ENCODE measurements at places on chromosomes 1 and 21.

DNA sequence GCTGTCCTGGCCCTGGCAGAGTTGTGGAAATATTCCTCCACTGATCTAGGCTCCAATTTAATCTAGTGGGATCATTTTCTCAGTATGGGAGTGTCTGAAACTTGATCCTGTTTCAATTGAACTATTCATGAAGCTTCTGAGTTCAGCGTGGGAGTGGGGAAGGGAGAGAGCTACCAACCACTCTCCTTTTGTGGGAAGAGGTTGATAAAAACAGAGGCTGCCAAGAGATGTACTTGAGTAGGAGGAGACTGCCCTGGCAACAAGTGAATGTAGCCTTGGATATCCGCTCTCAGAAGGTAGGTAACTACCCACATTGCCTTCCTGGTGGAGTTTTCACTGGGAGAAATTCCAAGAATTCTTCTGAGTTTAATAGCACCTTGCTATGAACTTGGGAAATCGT is at the start of gene CTXND2:
TSS of gene CTXND2 (plus strand) at position 119 of the 400 bp plus-strand sequence. CDS start 25,179 bp downstream, outside the sequence.
- no peak for DNase-seq

GRCh38 chr1:9300573-9300972 is 7.9 kb downstream of the SPSB1 start:
- DNase-seq = no peak

- no peak for DNase-seq
These were observed 8.0 kb upstream of the BRWD1 start for GRCh38 chr21:39321424-39321823.

- DNase-seq = no peak
These were observed 3.2 kb downstream of the FCRL2 start for GRCh38 chr1:157773493-157774350.

- DNase-seq = no peak
These were observed 240.0 kb upstream of the CAMK1G start for GRCh38 chr1:209343511-209343910.

GRCh38 chr1:197778366-197778945 is 3.2 kb upstream of the DENND1B start:
- DNase-seq = no peak

DNA sequence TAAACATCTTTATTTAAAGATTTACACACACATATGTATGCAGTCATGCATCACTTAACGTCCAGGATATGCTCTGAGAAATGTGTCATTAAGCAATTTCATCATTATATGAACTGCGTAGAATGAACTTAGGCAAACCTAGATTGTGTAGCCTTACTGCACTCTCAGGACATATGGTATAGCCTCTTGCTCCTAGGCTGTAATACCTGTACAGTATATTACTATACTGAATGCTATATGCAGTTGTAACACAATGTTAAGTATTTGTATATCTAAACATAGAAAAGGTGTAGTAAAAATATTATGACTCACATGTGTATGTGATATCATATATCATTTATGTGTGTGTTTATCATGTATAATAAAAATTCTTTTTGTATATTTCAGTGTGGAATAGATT is 73.2 kb upstream of the QSOX1 start:
- no peak for DNase-seq

DNA sequence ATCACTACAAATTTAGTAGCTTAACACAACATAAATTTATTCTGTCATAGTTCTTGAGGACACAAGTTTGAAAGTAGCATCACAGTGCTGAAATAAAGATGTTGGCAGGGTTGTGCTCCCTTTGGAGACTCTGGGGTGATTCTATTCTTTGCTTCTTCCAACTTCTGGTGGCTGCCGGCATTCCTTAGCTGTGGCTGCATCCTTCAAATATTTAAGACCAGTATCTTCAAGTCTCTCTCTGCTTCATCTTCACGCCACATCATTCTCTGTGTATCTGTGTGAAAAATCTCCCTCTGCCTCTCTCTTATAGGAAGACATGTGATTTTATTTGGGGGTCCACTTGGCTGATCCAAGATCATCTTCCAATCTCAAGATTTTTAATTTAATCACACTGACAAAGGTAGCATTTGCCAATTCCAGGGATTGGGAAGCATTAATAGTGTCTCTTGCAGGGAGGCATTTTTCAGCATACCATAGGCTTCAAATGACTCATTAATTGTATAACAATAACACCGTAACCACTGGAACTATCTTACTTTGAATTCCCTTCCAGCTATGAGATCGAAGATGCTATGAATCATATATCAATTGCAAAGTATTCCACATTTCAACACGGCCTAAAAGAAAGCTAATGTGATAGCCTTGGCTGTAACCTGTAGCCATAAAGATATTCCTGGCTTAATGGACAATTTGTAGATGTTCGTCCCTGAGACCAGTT is 74.6 kb downstream of the DPT start:
- no peak for DNase-seq

DNA sequence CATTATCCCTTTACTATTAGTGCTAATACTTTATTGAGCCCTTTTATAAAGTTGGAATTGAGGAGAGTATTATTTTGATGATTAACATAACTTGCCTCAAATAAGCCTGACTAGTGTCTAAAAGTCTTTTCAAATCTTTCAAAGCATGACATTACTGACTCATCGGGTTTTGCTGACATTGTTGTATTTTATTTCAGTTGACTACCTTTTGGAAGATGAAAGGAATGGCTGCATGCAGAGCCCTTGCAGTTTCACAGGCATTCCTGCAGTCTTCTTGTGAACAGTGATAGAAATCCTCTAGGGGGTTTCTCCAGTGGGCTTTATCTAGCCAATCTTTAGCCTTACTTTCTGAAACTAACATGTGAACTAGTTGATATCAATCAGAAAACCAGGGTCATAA is 43.0 kb upstream of the TMEM61 start:
- no peak for DNase-seq

DNA sequence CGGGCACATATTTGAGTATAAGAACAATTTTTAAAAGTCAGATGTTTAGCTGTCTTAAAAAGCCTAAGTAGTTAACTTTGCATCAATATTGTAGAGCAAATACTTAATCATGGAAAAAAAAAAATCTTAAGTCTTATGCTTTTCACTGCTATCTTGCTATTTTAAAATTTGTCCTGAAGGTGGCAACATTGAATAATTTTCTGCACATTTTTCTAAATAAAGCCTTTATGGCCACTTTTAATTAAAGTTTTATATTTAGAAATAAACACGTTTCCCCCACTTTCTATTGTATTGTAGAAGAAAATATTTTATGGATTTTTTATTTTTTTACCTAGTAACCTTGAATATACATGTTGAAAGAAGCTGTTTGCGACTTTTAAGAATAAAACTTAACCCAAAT is 198.8 kb downstream of the AMY1C start:
- no peak for DNase-seq

DNA sequence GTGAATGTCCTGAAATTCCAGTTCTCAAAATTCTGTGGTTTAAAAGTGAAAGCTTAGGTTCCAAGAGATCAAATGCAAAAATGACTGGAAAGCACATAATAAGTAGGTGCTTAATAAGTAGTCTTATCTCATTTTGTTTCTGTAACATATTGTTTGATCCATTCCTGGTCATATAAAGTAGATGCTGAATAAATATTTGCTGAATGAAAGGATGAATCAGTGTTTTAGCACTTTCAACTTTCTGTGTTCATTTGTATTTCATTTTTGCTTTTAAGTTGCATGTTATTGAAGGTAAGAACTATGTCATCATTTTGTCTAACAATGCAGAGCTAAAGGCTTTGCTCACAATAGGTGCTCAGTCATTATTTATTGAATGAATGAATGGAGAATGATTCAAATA is 6.3 kb downstream of the MAST2 start:
- no peak for DNase-seq

DNA sequence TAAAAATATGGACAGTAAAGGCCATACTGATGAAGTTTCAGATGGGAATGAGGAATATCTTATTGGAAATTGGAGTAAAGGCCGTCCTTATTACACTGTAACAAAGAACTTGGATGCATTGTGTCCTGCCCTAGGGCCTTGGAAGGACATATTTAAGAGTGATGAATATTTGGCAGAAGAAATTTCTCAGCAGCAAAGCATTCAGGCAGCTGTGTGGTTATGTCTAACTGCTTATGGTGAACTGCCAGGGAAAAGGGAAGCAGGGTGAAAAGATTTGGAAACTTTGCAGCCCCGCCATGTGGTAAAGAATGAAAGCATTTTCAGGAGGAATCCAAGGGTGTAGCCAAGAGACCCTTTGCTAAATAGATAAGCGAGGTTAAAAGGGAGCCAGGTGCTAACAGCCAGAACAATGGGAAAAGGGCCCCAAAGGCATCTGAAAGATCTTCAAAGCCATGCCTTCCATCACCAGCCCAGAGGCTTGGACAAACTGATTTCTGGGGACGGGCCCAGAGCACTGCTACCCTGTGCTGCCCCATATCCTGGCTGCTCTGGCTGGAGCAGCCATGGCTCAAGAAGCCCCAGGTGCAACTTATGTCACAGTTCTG is 200.0 kb downstream of the PTPRU start:
- DNase-seq = no peak

DNA sequence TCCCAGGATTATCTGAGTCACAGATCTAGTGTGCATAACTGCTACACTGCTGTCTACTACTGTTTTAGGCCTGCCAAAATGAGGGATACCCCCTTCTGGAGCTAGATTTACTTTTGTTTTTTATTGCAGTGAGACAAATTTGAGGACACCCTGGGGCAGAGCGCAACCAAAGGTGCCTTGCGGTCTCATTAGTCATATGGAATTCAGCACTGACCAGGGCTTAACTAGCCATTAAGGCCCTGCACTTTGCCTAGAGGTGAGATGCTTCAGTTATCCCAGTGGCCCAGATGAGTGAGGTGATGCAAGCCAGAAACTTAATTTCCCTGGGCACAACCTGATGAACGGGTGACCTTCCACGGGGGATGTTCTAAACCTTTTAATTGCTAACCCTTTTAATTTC is 998 bp upstream of the SPAG17 start:
- DNase-seq = no peak

DNA sequence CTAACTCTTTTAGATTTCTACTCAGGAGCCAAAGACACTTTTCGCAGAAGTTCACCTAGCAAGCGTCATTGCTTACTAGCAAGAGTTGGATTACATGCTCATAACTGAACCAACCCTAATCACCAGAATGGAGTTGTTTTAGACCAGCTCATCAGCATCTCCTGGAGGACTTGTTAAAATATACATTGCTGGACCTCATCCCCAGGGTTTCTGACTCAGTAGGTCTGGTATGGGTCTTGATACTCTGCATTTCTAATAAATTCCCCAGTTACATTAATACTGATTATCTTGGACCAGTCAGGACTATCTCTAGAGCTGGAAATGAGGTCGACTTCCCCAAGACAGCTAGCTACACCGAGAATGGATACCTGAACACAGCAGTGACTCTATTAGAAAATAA is 9.7 kb upstream of the PRDX6 start:
- no peak for DNase-seq

- DNase-seq = no peak
These were observed 385.6 kb downstream of the HLX start for GRCh38 chr1:221264848-221265247.

GRCh38 chr1:46806196-46807020 is 7.6 kb downstream of the CYP4B1 start:
- no peak for DNase-seq

DNA sequence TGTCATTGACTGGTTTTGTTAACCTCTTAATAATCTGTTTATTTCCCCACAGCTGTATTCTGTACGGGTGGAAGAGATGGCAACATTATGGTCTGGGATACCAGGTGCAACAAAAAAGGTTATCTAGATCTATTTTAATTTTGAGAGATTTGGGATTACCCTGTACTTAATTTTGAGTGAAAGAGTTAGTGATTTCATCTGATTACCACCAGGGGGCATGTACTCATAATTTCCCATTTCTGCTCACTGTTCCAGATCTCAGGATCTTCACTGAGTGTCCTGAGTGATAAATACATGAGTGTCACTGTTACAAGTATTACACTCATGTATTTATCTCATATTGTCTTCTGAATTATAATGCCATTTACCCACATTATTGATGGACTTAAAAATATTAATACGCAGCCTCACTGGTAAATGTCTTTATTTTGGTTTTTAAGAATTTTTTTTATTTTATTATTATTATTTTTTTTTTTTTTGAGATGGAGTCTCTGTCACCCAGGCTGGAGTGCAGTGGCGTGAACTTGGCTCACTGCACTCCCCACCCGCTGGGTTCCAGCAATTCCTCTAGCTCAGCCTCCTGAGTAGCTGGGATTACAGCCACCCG is 27.4 kb downstream of the DTL start:
- no peak for DNase-seq

DNA sequence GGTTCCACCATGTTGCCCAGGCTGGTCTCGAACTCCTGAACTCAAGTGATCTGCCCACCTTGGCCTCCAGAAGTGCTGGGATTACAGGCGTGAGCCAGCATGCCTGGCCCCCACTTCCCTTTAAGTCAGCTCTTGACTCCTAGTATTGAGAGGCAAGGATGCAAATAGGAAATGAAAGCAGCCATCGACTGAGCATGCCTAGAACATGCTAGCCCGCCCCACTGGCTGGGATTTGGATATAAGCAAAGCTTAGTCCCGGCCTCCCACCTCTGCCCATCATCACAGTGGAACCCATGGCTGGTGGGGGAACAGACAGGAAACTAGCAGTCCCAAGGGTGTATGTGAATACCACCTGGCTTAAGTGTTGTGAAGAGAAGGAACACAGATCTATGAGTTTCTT is 10.5 kb downstream of the C1orf167 start:
- no peak for DNase-seq

DNA sequence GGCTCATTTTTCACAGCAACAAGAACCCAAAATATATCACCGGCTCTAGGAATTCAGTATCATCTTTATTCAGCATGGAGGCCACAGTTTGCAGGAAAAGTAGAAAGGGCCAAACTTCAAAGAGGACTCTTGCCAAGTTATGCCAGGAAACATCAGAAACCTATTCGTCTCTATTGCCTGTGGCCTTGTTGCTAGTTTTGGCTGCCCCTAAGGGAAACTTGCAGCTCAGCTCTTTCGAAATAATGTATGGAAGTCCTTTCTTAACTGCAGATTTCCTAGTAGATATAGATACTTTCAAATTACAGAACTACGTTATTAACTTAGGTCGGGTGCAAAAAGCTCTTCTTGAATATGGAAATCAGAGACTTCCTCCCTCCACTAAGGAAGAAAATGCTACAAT is 4.2 kb upstream of the NENF start:
- no peak for DNase-seq

GRCh38 chr1:160924791-160925651 is 29.6 kb downstream of the ITLN2 start:
- DNase-seq = no peak

- DNase-seq = no peak
These were observed 32.1 kb downstream of the SH3BGR start for GRCh38 chr21:39483917-39484316.

DNA sequence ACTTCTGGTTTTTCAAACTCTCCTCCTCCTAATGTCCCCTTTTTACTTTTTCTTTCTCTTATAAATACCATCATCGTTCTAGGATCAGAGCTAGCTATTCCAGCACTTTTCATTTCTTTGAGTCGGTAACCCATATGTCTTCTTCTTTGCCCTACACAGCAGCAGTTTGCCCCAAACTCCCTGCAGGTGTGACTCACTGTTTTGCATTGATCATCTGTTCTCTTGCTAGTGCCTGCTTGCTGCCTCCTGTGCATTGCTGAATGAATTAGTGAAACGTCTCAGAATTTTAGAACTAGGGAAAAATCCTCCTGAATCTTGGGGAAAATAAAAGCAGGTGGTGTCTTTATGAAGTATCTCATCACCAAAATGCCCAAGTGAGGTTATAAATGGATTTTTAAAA is 21.7 kb downstream of the KCNK2 start:
- DNase-seq = no peak

GRCh38 chr1:54888080-54888733 is 1.2 kb upstream of the DHCR24 start:
- DNase-seq = no peak

All from stimulated activated CD8-positive, alpha-beta memory T cell treated with anti-CD3 and anti-CD28 coated beads, Interleukin-15, amount 100 ng/mL, for 48 hours (primary cell).